Effector memory CD4-positive, alpha-beta T cell (primary cell): ENCODE measurements at places on chromosomes 1 and 21.

DNA sequence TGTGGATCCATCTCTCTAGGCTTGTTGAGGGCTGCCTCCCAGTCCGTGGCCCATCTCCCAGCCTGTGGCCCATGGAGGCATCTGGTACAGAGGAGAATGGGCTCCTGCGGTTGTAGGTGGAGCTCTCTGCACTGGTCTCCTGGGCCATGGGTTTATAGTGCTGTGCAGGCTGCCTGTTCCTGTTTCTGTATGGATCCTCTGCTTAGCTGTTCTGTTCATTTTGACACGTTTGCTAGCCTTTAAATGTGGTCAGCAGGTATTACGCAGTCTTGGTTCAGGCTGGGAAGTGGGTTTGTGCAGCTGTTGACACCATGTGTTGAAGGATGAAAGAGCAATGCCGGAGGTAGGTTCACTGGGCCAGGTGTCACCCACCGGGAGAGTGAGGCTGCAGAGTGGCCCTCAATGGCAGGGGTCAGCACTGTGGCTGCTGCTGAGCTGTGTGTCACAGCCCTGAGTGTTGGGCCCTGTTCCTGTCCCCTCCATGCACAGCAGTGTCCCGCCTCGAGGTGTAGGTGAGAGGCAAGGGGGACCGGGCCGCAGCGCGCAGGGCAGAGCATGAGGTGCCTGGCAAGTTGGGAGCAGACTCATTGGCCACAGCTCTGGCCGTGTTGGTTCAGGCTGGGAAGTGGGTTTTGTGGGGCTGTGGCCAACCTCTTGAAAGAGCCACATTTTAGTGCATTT lies 39.0 kb downstream of the SNAP47 start:
- H3K27me3 ChIP-seq, result no peaks in the 10 kb centered on the region
- H3K4me3 ChIP-seq, result no peak overlapping the region
- no peak for DNase-seq
- H3K36me3 ChIP-seq, result peaks cover 3% of the 10 kb centered on the region
- H3K27ac ChIP-seq, result no peak overlapping the region

DNA sequence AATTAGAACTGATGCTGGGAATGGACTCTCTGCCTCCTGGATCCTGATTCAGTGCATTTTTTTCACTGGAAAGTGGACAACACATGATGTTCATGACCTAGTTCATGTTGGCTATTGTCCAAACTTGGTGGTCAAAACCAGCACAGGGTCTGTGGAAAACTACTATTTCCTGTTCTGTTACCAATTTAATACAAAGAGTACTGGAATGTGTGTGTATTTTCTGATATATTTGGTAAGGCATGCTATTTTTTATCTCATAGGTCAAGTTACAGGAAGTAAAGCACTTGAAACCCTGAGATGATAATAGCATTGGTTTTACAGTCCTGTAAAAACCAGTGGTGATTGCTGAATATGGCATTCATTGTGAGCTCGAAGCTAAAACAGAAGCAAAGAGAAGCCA lies 89.9 kb downstream of the SGIP1 start:
- no peak overlapping the region for H3K4me3 ChIP-seq
- no peak overlapping the region for H3K27ac ChIP-seq
- H3K4me1 ChIP-seq, result no peaks in the 10 kb centered on the region
- DNase-seq, result no peak
- H3K27me3 ChIP-seq, result no peaks in the 10 kb centered on the region
- H3K36me3 ChIP-seq, result no peaks in the 10 kb centered on the region

GRCh38 chr1:219422811-219423598 lies 189.9 kb downstream of the ZC3H11B start:
- H3K27ac ChIP-seq, result no peak overlapping the region
- no peaks in the 10 kb centered on the region for H3K4me1 ChIP-seq
- no peak overlapping the region for H3K4me3 ChIP-seq
- DNase-seq, result no peak
- H3K27me3 ChIP-seq, result no peaks in the 10 kb centered on the region

GRCh38 chr1:47911424-47911823 lies 85.8 kb downstream of the TRABD2B start:
- no peaks in the 10 kb centered on the region for H3K36me3 ChIP-seq
- H3K4me3 ChIP-seq, result no peak overlapping the region
- H3K27me3 ChIP-seq, result no peaks in the 10 kb centered on the region
- DNase-seq, result no peak
- H3K4me1 ChIP-seq, result no peaks in the 10 kb centered on the region

DNA sequence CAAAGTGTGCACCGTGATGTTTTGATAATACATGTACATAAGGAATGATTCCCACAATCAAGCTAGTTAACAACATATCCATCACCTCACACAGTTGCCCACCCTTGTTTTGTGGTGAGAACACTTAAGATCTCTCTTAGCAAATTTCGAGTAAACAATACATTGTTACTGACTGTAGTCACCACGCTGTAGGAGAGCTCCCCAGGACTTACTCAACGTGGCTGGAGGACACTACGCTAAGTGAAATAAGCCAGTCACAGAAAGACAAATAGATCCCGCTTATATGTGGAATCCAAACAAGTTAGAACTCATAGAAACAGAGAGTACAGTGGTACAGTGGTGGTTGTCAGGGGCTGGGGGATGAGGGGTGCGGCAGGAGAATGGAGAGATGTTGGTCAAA lies 24.8 kb downstream of the GPR137B start:
- no peaks in the 10 kb centered on the region for H3K4me1 ChIP-seq
- H3K27me3 ChIP-seq, result no peaks in the 10 kb centered on the region
- H3K27ac ChIP-seq, result no peak overlapping the region
- DNase-seq, result no peak
- H3K36me3 ChIP-seq, result no peaks in the 10 kb centered on the region

GRCh38 chr1:2156866-2157265 lies 37.7 kb downstream of the FAAP20 start:
- DNase-seq, result no peak
- no peaks in the 10 kb centered on the region for H3K27me3 ChIP-seq
- H3K4me1 ChIP-seq, result no peaks in the 10 kb centered on the region
- peaks cover 18% of the 10 kb centered on the region for H3K36me3 ChIP-seq
- H3K4me3 ChIP-seq, result no peak overlapping the region
- H3K27ac ChIP-seq, result no peak overlapping the region

DNA sequence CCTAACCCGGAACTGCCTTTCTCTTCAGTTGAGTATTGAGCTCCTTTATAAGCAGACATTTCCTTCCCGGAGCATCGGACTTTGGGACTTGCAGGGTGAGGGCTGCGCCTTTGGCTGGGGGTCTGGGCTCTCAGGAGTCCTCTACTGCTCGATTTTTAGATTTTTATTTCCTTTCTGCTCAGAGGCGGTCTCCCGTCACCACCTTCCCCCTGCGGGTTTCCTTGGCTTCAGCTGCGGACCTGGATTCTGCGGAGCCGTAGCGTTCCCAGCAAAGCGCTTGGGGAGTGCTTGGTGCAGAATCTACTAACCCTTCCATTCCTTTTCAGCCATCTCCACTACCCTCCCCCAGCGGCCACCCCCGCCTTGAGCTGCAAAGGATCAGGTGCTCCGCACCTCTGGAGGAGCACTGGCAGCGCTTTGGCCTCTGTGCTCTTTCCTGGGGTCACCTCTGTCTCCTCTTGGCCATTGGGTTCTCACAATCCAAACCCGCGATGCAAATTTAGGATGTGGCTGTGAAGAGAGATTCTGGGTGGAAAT lies 3.7 kb downstream of the OLIG2 start:
- H3K36me3 ChIP-seq, result no peaks in the 10 kb centered on the region
- peak overlapping the region; percentile 35 for H3K4me3 ChIP-seq
- no peak overlapping the region for H3K27ac ChIP-seq

DNA sequence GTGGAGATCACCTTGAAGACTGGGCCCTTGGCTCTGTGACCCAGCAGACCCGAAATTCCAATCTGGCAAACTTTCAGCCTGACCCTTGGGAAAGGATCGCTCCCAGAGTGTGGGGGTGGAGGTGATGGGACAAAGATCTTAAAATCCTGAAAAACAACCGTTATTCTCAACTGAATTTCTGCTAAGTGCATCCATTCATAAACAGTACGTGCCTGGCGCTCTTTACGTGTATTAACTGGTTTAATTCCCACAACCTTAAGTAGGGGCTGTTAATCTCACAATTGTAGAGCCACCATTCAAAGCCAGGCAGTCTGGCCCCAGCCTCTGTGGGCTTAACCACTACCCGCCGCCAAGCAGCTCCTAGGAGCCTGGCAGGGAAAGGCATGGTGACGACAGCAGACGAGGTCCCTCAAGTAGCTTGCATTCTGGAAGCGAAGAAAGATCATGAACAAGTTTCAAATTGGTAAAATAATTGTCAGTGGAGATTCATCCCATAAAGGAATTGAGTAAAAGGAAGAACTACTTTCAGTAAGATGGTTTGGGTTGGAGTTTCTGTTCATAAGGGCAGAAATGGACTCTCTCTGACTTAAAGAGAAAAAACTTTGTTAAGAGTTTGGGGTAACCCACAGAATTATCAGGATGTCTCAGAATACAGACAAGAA lies 11.4 kb upstream of the RGS16 start:
- peaks cover 28% of the 10 kb centered on the region for H3K4me1 ChIP-seq
- no peaks in the 10 kb centered on the region for H3K27me3 ChIP-seq
- DNase-seq, result peak; percentile 45
- H3K27ac ChIP-seq, result peak overlapping the region; percentile 44
- H3K36me3 ChIP-seq, result no peaks in the 10 kb centered on the region

DNA sequence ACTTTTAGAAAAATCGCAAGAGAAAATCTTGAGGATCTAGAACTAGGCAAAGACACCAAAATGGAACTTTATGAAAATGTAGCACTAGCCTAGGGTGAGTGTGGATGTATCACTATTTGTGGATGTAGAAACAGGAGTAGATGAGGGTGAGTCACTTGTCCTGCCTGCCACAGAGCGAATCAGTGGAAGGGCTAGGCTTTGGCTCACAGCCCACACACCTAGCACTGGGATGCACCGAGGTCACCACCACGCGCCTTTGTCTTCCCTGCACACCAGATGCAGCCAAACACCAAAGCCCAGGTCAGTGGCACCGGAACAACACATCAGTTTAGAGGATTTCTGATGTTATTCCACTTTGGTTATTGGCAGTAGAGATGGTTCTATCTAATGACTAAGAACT lies 38.2 kb downstream of the PKNOX1 start:
- DNase-seq, result no peak
- no peaks in the 10 kb centered on the region for H3K27me3 ChIP-seq
- no peak overlapping the region for H3K4me3 ChIP-seq

- H3K27ac ChIP-seq, result no peak overlapping the region
- no peak overlapping the region for H3K4me3 ChIP-seq
- H3K27me3 ChIP-seq, result no peaks in the 10 kb centered on the region
- H3K36me3 ChIP-seq, result no peaks in the 10 kb centered on the region
Observed at GRCh38 chr1:65458730-65459396, 38.4 kb downstream of the LEPR start.

- no peak for DNase-seq
- H3K4me1 ChIP-seq, result no peaks in the 10 kb centered on the region
- no peaks in the 10 kb centered on the region for H3K27me3 ChIP-seq
- H3K27ac ChIP-seq, result no peak overlapping the region
- H3K4me3 ChIP-seq, result no peak overlapping the region
- no peaks in the 10 kb centered on the region for H3K36me3 ChIP-seq
Observed at GRCh38 chr21:14084068-14084501, 126.7 kb downstream of the LIPI start.

DNA sequence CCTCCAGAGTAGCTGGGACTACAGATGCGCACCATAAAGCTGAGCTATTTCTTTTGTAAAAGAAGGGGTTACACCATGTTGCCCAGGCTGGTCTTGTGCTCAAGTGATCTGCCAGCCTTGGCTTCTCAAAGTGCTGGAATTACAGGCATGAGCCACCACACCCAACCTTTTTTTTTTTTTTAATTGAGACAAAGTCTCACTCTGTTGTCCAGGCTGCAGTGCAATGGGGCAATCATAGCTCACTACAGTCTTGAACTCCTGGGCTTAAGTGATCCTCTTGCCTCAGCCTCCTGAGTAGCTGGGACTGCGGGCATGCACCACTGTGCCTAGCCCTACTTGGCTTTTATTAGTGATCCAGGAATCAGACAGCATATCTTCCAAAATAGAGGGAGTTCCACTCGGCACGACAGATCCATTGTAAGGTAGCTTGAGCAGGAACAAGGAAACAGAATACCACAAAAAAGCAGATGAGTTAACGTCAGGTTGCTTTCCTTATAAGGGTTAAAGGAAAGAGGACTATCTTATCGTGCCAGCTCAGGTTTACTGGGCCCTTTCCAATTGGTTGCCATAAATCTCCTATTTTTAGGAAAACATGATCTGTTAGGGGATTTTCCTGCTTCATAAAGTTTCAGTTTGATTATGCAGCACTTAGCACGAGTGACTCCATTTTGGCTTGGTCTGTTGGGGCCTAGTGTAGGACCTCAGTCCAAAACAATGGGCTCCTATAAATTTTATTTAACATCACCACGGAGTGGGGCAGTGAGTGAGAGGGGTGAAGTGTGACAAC lies 45.2 kb downstream of the NENF start:
- H3K4me1 ChIP-seq, result no peaks in the 10 kb centered on the region
- DNase-seq, result no peak
- no peak overlapping the region for H3K4me3 ChIP-seq
- no peaks in the 10 kb centered on the region for H3K36me3 ChIP-seq
- no peak overlapping the region for H3K27ac ChIP-seq

- no peaks in the 10 kb centered on the region for H3K27me3 ChIP-seq
- H3K4me3 ChIP-seq, result peak overlapping the region; percentile 2
- peak overlapping the region; percentile 73 for H3K27ac ChIP-seq
- no peak for DNase-seq
Observed at GRCh38 chr1:203675596-203676347, 49.1 kb downstream of the ATP2B4 start.

GRCh38 chr1:97996880-97997279 lies 76.0 kb upstream of the DPYD start:
- no peaks in the 10 kb centered on the region for H3K27me3 ChIP-seq
- H3K27ac ChIP-seq, result no peak overlapping the region
- no peaks in the 10 kb centered on the region for H3K36me3 ChIP-seq
- no peaks in the 10 kb centered on the region for H3K4me1 ChIP-seq
- no peak for DNase-seq

DNA sequence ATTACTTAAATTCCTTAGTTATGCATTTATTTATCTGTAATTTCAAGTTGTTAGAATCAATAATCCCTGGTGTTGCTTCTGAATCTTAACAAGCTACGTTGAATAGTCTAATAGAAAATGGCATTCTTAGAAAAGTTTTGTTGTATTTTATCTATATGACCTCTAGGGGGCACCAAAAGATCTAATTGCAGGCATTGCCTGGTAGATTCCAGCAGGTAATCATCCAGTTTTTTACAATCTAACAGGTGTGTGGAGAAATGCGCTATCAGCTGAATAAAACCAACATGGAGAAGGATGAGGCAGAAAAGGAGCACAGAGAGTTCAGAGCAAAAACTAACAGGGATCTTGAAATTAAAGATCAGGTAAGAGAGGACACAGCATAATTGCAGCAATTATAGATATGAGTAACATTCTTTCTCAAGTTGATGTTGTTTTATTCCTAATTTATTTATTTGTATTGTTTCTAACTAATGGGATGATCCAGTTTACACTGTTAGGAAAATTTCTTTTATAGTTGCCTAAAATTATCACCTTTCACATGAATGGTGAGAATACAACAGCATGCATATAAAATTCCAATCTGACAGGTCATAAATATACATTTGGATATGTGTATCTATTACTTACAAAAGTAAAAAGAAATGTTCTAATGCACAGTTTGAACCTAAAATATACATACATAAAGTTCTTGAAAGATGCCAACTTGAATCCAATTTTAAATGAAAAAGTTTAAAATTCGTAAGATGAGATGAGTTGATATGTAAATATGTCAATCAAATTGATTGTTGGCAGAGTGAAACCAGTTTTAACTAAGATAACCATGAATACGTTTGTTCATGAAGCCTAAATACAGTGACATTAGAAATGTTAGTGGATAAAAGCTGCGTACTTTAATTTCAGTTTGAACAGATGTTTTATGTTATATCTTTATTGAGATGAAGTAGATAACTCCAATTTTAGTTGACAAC lies 88.4 kb downstream of the SDCCAG8 start:
- H3K27me3 ChIP-seq, result no peaks in the 10 kb centered on the region
- H3K36me3 ChIP-seq, result no peaks in the 10 kb centered on the region
- no peak overlapping the region for H3K4me3 ChIP-seq
